ENCODE measurements at places on chromosomes 6 and 20.

DNA sequence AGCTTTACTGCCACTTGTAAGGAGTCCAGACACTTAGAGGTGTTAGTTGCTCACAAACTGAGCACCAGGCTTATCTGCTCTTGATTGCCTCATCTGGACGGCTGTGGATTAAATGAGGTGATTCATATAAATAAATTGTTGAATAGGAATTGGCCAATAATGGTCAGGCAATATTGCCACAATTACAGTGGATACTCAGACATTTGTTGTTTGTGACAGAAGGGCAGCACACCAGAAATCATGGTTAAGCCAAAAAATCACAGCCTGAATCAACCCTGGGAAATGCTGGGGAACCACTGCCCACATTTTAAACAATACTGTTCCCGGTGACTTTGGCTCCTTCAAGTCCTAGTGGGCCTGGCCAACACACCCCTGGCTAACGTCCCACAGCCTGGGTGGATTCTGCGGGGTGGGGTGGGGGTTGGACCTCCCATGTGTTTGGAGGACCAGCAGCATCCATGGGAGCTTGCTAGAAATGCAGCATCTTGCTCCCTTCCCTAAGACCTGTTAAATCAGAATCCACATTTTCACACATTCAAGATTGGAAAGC lies 29.5 kb upstream of the SPDEF start:
- DNase-seq = no peak

DNA sequence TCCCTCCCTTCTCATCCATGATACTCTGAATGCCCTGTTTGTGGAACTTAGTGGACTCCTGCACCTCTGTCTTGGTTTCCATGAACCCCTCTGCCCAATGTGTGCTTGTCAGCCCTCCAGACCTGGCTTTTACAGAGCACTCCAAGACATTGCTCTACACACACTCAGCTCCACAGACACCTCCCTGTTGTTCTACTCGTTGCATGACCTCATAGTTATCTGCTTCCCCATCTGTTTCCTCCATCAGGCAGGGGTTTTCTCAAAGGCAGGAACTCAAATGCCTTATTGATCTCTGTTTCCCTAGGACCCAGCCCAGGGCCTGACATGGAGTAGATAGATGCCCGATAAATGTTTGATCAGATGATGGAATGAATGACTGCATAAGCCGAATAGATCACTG lies 13.3 kb downstream of the PLCG1 start:
- DNase-seq = no peak

GRCh38 chr6:75922226-75922625 lies 150.2 kb downstream of the IMPG1 start:
- no peak for DNase-seq

DNA sequence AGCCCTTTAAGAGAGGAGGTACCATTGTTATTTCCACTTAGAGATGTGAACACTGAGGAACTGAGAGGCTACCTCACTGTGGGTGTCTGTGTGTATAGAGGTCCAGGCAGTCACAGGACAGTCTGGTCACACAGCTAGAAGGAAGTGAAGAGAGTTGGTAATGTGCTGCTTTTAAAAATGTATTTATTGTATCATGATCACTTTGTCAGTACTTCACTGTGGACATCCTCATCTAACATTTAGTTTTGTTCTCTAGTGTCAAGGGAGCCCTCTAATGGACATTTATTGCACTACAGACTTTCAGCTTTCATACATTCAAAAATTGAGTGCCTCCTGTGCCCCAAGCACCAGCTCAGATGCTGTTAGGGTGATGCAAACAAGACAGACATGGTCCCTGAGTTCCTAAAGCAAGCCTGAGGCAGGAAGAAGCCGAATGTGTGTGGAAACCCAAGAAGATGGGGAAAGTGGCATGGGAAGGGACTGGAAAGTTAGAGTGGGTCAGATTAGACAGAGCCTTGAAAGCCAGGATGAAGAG lies 123.0 kb downstream of the SLC16A10 start:
- no peak for DNase-seq

- no peak for DNase-seq
Observed at GRCh38 chr6:14210077-14210476, 92.5 kb downstream of the CD83 start.
